ENCODE measurements at places on chromosomes 12 and 14.

DNA sequence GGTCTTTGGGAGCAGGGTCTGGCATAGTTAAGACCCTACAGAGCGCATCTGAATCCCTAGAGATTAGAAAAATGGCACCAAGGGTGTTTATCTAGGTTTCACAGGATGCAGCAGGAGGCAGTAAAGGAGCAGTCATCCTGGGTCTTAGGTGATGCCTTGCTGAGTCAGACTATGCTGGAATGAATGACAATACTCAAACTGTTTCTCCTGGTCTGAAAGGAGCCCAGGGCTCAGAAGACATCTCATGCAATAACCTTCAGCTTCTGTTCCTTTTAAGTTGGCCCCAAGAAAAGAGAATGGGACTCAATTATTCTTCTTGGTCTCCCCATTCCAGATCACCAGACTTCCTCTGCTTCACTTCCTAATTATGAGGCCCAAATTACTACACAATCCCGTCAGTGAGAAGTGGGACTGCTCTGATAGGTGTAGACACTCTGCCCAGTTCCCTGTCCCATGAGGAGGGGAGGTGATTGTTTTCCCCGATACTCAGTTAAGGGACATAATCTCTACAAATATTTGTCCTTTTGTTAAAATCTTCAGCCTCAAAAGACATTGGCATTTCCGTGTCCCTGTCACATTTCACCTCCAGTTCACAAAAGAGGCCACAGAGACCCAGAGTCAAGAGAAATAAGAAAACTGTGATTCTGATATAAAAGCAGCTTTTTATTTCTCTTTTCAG, 14.8 kb upstream of the APOF start:
- no peak for DNase-seq

DNA sequence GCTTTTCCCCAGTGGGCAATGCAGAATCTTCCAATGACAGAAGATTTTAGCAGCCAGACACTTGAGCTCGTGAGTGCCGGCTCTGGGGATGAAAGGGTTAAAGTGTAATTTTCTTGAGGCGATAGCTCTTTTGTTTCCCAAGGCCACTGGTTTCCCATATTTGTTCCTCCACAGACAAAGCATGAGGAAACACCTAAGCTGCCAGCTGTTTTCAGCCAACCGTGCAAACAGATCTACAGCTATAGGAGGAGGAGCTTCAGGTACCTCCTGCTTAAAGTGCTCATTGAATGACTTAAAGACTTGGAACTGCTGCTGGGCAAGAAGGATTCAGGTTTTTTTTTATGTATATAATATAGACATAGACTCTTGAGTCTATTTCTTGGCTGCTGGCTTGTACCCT, 1311.5 kb downstream of the TMEM121 start:
- DNase-seq: no peak

DNA sequence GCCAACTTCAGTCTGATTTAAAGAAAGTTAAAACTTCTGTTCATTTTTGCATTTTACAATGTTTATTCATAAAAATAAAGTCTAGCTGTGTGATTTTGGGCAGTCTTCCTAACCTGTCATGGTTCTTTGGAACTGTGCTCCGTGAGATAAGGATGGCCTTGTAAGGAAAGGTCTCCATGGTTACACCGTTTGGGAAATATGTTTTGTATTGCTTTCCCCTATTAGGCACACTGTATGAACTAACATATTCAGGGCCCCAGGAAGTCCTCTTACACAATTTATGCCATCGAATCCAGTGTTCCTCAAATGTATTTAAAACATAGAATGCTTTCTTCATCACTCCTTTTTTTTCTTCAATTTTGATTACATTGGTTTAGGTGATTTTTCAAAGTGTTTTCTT, 54.5 kb downstream of the APAF1 start:
- no peak for DNase-seq

DNA sequence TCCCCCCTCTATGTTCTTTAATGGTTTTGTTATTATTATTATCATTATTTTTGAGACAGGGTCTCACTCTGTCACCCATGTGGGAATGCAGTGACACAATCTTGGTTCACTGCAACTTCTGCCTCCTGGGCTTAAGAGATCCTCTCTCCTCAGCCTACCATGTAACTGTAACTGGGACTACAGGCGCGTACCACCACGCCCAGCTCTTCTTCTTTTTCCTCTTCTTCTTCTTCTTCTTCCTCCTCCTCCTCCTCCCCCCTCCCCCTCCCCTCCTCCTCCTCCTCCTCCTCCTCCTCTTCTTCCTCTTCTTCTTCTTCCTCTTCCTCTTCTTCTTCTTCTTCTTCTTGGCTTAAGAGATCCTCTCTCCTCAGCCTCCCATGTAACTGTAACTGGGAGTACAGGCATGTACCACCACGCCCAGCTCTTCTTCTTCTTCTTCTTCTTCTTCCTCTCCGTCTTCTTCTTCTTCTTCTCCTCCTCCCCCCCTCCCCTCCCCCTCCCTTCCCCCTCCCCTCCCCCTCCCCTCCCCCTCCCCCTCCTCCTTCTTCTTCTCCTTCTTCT, 5.4 kb upstream of the KRT7 start:
- DNase-seq: no peak

GRCh38 chr14:80768646-80769045, 172.9 kb downstream of the CEP128 start:
- DNase-seq: no peak

All from NCI-H1694 (cell line).